ENCODE measurements at places on chromosomes 16 and 17.

DNA sequence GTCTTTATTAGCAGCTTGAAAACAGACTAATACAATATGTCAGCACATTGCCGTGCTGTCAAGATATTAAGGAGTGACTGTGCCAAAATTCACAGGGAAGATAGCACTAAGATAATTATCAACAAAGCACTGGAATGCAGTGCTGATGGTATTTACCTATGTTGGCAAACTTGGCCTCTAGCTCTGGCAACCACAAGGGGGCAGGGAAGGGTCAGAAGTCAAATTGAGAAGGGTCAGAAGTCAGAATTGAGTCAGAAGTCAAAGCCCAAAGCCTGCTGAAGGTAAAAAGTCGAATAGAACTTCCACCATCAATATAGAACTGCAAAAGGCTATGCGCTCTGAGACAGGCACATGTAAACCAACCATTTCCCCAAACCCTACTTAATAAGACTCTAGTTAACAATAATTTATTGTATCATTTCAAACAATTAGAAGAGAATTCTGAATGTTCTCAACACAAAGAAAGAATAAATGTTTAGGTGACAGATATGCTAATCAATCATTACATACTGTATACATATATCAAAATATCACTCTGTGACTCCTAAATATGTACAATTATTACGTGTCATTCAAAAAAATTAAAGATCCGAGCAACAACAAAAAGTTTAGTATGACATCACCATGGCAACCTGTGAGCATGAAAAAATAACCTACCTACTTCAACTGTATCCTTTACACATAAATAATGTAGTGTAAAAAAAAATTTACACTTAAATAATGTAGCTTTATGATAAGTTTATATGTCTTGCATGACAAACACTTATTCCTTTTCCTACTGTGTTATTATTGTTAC lies 916.1 kb downstream of the KCNJ2 start:
- no peak for DNase-seq

- no peak for DNase-seq
Observed at GRCh38 chr16:3099732-3100499, 822 bp upstream of the ZSCAN10 start.

DNA sequence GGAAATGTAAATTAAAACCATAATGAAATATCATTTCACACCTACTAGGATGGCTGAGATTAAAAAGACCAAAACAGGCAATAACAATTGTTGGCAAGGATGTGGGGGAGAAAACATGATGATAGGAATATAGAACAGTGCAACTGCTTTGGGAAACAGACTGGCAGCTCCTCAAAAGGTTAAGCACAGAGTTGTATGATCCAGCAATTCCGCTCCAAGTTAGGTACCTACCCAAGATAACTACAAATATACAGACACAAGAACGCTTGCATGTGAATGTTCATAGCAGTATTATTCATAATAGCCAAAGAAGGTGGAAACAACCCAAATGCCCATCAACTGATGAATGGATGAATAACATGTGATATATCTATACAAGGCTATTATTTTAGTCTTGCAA lies 35.0 kb upstream of the MAP3K14 start:
- no peak for DNase-seq

GRCh38 chr16:4684058-4684715 lies 9.2 kb upstream of the NUDT16L1 start:
- no peak for DNase-seq

DNA sequence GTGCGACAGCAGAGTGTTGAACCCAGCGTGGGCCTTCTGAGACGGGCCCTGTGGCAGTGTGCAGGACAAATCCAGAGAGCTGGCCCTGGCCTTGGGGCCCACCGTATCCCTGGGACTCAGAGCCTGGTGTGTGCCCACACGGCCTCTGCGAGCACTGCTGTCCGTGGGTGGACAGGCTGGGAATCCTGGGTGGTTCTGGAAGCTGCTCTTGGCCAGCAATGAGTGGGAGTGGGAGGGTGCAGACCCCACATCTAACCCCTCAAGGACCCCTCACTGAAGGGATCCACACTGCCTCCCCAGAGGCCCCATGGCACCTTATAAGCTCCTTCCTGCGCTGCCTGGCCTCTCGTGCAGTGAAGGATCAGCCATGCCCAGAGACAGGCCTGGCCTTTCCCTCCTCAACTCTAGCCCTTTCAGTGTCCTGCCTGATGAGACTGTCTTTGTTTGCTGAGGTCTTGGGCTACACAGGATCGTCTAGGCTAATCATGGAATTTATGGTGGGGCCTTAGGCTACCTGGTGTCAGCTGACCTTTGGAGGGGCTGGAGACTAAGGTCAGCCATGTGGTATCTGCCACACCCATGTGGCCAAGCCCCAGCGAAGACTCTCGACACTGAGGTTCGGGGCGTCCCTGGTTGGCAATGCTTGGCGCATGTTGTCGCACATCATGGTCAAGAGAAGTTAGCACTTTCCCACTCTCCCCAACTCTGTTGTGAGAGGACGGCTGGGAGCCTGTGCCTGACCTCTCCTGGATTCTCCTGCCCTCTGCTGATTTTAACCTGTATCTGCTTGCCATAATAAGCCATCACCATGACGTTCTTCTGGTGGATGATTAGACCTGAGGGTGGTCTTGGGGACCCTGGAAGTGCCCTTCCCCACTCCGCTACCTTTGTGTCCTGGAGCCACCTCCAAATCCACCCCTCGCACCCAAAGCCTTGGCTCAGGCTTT lies 16.4 kb upstream of the GINS2 start:
- DNase-seq = no peak

DNA sequence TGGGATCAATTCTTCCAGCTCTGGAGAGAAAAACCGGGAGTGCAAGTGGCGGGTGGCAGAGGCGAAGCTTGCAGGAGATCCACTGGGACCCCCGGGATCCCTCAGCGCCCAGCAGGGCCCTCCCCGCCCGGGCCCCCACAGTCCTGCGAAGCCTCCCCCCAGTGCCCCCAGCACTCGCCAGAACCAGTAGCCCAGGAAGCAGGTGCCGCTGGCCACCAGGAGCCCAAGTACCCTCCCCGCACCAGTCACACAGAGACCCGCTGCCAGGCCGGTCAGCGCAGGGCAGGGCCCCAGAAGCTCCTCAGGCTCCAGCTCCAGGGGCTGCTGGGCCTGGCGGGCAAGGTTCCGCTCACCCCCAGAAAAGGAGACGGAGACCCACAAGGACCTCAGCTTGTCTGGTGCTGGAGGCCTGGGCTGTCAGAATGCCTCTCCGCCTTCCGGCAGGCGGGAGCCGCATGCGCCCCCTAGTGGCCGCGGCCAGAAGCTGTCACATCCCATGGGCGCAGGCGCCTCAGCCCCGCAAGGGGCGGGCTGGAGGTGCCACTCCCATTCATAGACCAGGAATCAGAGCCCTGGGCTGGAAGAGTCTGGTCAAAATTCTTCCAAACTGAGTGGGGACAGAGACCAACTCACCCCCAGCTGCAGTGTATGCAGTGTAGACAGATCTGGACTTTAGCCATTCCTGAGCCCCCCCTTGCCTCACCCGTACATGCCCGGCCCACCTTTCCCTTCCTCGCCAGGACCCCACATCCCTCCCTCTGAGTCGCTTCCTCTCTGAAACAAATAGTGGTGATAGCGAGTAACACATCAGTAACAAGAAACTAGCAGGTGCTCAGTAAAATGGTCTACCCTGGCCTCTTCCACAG lies 1002.3 kb downstream of the KCNJ18 start:
- no peak for DNase-seq

GRCh38 chr16:21205303-21205702 lies 6.1 kb downstream of the ZP2 start:
- no peak for DNase-seq

DNA sequence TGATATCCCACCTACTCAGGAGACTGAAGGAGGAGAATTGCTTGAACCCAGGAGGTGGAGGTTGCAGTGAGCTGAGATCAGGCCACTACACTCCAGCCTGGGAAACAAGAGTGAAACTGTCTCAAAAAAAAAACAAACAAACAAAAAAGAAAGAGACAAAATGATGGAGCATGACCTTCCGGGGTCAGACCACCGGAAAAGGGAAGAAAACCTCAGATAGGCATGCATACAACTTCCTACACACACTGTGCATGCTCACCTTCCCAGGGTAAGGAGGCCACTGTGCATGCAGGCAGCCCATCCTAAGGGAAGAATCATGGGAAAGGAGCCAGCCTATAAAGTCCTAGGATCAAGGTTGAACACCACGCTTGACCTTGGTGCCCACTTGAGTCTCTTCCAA lies 9.6 kb upstream of the MAPK3 start:
- no peak for DNase-seq

- no peak for DNase-seq
Observed at GRCh38 chr17:46853896-46854444, 2.6 kb downstream of the WNT9B start.

DNA sequence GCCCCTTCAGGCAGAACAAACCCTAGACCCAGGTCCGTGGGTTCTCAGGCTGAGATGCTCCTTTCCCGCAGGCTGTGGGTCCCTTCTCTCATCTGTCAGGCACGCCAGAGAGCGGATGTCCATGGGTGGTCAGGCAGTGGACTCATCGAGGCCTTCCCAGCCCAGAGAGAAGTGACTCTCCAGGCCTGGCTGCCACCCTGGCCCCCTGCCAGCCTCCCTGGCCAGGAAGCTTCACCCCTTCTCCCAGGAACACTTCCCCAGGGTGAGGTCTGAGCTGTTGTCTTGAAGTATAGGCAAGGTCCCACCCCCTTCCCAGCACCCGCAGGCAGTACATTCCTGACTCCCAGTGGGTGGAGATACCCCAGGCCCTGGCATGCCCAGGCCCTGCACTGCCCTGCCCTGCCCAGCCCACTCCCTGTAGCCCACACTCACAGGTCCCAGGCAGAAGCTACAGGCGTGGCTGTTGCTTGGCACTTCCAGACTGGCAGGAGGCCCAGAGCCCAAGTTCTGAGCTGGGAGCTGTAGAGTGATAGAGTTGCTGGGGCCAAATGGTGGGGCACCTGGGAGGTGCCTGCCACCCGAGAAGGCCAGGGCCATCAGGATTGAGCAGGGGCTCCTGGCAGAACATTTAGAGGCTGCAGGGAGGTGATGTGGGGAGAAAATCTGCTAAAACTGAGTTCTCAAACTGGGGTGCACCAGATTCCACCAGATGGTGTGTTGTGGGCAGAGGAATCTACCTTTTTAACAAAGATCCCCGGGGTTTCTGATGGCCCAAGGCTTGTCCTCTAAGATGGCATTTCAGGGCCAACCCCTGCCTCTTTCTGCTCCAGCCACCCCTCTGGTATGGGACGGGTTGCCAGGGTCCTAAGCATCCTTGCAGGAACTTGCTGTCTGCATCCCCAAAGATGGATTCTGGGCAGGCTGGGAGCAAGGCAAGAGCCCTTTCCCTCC lies 6.7 kb downstream of the ITGA3 start:
- no peak for DNase-seq

- DNase-seq = no peak
Observed at GRCh38 chr17:977166-977565, 2.4 kb downstream of the NXN start.

DNA sequence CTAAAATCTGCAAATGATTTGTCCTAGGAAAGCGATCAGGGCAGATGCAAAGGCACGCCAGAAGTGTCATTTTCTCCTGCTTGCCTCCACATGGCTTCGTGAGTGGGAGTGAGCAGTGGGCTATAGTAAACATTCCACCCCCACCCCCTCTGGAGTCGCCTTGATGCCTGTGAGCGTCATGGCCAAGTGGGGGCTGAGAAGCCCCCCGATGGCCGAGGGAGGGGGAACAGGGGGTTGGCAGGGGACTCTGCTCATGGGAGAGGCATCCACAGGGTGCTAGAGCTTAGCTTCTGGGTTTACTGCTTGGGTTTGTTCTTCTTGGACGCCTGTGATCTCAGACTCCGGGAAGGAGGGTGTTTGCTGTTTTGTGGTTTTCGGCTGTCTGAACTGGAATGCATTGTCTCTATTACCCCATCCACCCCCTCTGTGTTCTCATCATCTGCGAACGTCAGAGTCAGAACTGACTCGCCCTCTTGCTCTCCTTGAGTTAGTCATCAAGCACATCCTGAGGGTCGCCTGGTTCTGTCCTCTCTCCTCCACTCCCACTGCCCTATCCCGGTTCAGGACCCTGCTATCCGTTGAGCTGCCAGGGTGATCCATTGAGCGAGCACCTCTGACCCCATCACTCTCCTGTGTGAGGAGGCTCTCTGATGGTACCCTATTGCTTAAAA lies 15.4 kb downstream of the TNS4 start:
- DNase-seq = no peak

DNA sequence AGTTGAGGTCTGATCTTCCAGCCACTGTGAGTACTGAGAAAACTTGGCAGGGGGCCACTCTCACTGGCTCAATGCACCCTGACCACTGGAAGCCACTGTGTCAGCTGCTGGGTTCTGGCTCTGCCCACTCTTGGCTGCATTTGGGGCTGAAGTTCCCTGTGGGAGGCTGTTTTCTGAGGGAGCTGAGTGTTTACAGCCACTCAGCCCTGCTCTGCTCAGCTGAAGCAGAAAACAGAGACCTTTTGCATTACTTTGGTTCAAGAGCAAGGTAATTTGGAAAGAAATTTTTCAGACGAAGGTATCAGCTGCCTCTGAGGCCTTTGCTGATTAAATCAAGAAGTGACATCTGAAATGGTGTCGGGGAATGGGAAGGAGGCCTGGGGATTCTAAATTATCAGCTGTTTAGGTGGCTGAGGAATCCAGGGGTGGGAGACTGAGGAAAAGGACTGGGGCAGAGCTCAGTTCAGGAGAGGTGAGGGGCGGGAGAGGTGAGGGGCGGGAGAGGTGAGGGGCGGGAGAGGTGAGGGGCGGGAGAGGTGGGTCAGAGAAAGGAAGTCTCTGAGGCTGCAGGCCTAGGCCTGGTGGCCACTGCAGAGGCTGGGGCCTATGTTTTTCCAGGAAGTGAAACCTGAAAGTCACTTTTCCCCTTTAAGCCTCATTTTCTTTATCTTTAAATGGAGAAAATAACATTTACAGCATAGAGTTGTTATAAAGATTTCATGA lies at the start of gene ACSM5:
Gene ACSM5, plus strand, starts transcription at position 137 of the 723 bp plus-strand sequence. CDS start 1,951 bp downstream, outside the sequence.
- no peak for DNase-seq

- DNase-seq = no peak
Observed at GRCh38 chr16:64133366-64133765, 988.5 kb downstream of the CDH11 start.

DNA sequence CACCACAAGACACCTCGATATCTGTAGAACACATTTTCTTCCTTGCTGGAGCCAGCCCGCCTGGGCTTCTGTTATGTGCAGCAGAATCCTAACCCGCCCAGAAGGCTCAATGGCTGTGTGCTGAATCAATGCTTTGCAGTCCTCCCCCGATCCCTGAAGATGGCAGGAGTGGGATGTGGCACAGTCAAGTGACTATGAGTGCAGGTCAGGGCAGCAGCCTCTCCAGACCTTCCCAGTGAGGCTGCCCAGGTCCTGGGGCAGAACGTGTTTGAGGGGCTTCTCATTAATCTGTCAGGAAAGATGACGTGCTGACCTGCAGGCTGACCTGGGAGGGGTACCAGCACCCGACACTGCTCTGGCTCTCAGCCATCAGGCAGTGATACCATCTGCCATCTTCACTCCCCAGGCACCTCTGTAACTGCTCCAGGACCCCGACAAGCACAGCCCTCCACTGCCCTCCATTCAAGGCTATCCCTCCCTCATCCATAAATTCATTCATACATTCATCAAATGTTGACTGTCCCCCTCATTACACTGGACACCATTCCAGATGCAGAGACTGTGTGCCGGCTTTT lies 35.2 kb downstream of the LRRC75A start:
- no peak for DNase-seq

- no peak for DNase-seq
Observed at GRCh38 chr16:30623536-30624283, 13.5 kb upstream of the ZNF689 start.

GRCh38 chr17:5526821-5527598 lies 40.6 kb downstream of the MIS12 start:
- peak; percentile 93 for DNase-seq

GRCh38 chr17:61063528-61063927 lies 336.1 kb upstream of the TBX2 start:
- DNase-seq = no peak

Measured in pulmonary artery endothelial cell (primary cell).